ENCODE measurements at places on chromosomes 16 and 17.

DNA sequence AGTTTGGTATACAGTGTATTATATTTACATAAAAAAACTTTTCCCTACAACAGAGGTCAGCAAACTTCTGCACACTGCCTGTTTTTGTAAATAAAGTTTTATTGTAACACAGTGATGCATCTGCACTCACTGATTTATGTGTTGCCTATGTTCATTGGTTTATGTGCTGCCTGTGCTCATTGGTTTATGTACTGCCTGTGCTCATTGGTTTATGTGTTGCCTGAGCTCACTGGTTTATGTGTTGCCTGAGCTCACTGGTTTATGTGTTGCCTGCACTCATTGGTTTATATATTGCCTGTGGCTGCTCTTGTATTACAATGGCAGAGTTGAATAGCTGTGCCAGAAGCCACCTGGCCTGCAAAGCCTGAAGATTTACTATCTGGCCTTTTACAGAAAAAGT lies 81.6 kb downstream of the MYH11 start:
- peak; percentile 44 for DNase-seq

DNA sequence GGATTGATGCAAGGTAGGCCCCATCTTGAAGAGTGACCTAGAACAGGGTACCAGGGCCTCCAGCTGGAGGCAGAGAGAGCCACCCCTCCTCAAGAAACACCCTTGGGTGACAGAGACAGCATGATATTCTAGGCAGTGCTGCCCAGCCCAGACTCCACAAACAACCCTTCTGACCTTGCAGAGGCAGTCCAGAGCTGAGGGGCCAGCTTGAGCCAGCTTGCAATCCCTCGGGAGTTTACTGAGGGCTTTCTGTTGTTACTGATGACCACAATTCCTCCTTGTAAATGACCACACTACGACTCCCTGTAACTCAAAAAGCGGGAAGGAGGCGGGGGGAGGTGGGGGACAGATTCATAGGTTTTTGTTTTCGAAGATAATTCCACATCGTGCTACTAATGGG lies 18.6 kb upstream of the MNT start:
- no peak for DNase-seq

- DNase-seq, result no peak
Observed at GRCh38 chr16:67147437-67148140, 3.2 kb downstream of the B3GNT9 start.

GRCh38 chr16:86307514-86307903 lies 202.8 kb upstream of the FOXF1 start:
- DNase-seq, result no peak

GRCh38 chr17:78039581-78039980 lies 81.1 kb downstream of the TNRC6C start:
- no peak for DNase-seq

All from HAP-1 (cell line).